ENCODE measurements at places on chromosomes 13 and 19.

- DNase-seq = no peak
These were observed at the start of gene SMIM24 for GRCh38 chr19:3480383-3481091. Gene SMIM24 (minus strand): TSS chr19:3480525. CDS start chr19:3480463, 62 bp downstream.

DNA sequence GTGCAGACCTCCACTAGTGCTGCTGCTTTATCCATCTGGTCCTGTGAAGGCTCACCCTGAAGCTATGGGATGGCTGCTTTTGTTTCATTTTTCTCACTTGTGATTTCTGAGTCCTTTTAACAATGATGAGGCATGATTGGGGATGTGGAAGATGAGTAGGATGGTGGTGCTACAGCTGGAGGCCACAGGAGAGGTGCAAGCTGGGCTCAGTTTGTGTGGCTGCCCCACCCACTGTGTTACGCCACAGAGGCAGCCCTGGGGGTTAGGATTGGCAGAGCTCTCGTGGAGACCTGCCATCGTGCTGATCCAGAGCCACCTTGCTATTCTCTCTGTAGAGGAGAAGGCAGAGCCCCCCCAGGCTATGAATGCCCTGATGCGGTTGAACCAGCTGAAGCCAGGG, 19.6 kb upstream of the QTRT1 start:
- DNase-seq = peak; percentile 53

DNA sequence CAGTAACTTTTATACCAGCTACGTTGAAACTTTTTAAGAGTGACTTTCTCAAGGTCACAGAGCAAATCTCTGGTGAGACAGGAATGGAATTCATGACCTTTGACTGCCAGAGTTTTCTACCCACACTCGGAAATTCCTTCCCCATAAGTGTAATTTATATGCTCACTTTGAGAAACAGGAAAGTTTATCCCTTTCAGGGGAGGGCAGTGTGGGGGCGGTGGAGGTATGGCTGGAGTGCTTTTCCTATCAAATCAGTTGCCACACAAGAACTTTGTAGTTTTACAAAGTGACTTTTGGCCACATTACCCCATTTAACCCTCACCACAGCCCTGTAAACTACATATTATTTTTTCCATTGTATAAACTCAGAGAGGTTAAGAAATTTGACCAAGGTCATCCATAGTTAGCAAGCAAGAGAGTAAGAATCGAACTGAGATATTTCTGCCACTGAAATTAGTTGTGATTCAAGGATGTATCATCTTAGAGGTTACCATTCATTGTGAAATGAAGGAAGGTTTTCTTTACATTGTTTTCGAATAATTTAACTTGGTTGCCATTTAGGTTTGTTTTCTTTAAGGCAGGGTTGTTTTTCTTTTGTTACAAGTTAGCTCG, 5.9 kb downstream of the KLF12 start:
- DNase-seq = no peak

- DNase-seq = no peak
These were observed 57.2 kb downstream of the SPATA13 start for GRCh38 chr13:24217601-24218281.

DNA sequence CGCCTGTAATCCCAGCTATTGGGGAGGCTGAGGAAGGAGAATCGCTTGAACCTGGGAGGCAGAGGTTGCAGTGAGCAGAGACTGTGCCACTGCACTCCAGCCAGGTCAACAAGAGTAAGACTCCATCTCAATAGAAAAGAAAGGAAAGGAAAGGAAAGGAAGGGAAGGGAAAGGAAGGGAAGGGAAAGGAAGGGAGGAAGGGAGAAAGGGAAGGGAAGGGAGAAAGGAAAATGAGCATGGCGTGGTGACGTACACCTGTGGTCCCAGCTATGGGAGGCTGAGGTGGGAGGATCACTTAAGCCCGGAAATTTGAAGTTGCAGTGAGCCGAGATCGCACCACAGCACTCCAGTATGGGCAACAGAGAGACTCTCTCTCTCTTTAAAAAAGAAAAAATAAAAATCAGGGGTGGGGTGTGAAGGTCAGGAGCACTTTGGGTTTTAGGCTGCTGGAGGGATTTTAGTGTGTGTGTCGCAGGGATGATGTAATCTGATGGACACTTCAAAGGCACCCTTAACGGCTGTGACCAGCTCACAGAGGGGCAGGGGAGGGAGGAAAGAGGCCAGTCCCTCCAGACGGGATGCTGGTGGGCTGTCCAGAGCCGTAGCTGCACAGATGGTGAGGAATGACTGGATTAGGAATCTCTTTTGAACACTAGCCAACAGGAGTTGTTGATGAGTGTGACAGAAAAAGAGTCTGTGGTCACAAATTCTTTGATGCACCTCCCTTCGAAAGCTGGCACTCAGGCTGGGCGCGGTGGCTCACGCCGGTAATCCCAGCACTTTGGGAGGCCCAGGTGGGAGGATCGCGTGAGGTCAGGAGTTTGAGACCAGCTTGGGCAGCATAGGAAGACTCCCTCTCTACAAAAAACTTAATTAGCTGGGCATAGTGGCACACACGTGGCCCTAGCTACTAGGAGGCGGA, 27.6 kb downstream of the TMPRSS9 start:
- no peak for DNase-seq

GRCh38 chr13:74226791-74227475, 92.7 kb upstream of the KLF12 start:
- no peak for DNase-seq

DNA sequence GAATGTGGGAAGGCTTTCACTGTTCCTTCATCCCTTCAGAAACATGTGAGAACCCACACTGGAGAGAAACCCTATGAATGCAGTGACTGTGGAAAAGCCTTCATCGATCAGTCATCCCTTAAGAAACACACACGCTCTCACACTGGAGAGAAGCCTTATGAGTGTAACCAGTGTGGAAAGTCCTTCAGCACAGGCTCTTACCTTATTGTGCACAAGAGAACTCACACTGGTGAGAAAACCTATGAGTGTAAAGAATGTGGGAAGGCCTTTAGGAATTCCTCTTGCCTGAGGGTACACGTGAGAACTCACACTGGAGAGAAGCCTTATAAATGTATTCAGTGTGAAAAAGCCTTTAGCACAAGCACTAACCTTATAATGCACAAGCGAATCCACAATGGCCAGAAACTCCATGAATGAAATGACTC, 18.6 kb downstream of the ZNF177 start:
- no peak for DNase-seq

DNA sequence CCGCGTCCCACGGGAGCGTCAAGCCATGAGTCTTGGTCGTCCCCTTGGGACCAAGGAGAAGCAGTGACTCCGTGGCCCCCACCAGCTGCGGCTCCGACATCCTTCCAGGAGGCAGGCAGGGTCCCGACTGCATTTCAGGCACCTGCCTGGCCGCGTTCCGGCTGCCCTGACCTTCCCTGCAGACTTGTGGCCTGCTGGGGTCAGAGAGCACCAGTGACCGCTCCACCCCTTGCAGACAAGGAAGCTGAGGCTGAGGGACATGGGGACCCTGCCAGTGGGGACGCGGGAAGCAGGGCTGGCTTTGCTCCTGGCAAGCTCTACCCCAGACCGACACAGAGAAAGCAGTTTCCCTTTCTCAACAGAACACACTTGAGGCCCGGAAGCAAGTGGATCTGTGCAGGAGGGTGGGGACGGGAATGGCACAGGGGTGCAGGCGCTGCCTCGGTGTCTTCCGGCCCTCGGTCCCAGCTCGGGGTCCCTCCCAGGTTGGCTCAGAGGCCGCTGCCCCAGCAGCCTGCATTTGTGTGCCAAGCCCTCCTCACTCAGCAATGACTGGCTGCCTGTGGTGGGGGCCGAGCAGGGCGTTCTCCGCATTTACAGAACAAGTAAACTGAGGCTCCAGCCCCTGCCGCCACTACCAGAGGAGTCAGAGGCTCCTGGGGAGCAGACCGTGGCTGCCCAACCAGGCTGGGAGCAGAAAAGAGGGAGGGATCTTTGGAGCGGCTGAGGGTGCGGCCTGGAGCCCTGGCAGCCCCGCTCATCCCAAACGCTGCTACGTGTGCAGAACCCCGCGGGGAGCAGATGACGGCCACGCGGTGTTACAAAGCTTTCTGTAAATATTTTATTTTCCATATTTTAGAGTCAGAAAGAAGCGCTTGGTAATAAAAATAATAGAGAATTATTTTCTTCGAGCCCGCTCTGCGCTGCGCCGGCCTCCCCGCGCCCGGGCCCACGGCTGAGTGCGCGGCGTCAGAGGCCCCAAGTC, 43.9 kb downstream of the GAS6 start:
- DNase-seq = peak; percentile 64

- DNase-seq = no peak
These were observed 10.5 kb upstream of the ATP11A start for GRCh38 chr13:112679381-112679780.

- DNase-seq = peak; percentile 34
These were observed 19.7 kb downstream of the BRSK1 start for GRCh38 chr19:55303477-55303876.
